ENCODE measurements at places on chromosomes 6 and 20.
A peak's percentile ranks its signal among the peaks of the same experiment; 100 is the strongest.

DNA sequence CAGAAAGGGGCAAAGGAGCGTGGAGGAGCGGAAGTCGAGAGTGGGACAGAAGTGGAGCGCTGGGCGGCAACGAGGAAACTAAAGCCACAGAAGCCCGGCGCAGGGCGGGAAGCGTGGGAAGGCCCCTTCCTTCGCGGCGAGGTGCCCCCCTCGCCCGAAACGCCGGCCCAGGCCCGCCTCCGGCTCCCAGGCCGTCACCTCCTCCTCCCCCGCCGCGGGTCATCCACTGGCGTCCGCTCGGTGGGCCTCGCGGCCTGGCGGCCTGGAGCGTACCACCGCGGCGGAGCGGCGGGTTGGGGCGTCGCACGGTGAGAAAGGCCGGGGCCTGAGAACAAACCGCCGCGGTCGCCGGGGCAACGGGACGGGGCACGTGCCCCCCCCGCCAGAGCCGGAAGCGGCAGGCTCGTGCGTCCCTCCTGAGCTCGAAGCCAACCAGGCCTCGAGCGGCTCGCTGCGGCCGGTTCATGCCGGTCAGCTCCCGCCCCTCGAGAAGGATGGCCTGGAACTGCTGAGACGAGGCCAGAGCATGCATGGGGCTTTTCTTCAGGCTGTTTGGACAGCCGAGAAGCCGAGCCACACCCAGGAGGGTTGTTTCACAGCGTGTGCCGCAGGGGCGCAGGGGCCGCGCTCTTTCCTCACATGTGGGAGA is at the start of gene TCP11:
Gene TCP11, minus strand, starts transcription at position 333 of the 649 bp plus-strand sequence. CDS start 469 bp downstream, outside the sequence.
- no peak for DNase-seq

DNA sequence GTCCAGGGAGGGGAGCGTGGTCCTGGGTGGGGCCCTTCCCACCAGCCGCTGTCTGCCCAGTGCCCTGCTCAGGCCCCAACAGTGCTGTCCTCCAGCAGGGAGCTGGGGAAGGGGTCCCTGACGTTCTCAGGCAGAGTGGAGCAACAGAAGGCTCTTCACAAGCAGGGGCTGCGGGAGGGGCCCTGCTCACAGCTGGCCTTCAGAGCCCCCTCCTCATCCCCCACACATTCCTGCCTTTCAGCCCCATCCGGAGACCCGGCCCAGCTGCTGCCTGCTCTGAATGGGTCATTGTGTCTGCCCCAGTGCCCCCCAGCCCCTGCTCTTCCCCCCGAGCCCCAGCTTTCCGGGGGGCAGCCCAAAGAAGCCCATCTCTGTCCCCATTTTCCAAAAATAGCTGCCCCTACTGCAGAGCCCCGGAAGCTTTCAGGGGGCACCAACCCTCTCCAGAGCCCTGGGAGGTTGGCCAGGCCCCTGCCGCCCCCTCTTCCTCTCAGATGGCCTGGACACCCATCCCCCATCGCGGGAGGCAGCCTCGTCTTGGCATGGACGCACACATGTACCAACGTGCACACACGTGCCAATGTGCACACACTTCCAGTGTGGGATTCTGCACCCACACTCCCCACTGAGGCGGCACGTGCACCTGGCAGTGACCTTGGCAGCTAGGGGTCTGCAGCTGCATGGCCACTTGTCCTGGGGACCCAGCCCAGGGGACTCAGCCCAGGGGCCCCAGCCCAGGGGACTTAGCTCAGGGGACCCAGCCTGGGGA is 3.7 kb downstream of the COL20A1 start:
- DNase-seq = no peak

- DNase-seq = no peak
Observed at GRCh38 chr6:46789434-46790354, 3.5 kb upstream of the MEP1A start.

DNA sequence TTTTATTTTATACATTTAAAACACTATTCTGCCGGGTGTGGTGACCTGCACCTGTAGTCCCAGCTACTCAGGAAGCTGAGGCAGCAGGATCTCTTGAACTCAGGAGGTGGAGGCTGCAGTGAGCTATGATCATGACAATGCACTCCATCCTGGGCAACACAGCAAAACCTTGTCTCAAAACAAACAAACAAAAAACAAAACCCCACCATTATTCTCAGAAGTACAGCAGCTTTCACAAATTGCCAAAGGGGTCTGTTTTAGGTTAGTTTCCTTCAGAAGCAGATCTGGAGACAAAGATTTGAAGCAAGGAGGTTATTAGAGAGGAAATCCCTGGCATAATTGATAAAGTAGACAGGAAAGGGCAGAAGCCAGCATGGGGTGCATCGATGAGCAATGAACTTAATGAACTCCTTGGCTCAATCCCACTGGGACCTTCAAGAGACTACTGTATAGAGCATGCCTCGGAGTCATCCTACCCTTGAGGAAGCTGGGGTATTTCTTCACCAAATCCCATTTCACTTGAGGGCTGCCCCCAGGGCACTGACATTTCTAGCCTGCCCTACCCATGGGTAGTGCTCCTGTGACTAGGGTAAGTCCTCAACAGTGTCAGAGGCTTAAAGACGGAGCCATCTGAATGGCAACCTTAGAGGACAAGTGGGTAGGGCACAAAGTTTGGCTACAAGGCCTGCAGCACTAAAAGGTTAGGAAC is 43.2 kb upstream of the DDR1 start:
- DNase-seq = no peak

DNA sequence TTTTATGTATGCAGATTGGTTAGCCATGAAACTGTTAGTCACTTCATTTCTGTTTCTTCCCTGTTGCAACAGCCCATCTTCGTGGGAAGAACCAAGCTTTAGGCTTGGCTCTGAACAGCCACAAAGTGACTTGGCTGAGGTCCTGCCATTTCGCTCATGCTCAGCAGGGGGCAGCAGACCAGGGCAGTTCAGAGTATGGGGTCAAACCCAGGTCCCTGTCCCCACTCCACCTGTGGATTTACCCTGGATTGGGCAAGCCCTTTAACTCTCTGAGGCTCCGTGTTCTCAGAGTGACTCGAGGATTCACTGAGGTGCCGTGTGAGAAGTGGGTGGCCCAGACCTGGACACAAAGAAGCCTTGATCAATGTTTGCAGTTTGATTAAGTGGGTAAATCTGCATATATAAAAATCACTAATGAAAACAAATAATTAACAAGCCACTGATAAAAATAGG is 19.8 kb upstream of the MAP1LC3A start:
- no peak for DNase-seq

DNA sequence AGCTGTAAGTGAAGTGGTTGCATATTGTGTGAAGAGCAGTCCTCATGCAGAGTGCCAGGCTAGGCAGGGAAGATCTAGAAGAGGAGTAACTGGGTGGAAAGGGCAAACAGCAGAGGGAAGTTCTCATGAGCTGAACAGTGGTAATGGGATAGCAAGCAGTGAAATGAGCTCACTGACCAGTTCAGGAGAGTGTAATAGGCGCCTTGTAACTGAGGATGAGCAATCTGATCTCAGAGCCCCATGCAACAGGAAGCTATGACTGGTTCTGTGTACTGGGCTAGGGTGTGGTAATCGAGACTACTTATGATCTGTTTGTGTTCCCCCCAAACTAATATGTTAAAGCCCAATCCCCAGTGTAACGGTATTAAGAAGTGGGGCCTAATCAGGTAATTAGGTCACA is 98.6 kb downstream of the RFX6 start:
- no peak for DNase-seq

GRCh38 chr6:101640131-101640530 is 246.6 kb downstream of the GRIK2 start:
- no peak for DNase-seq

GRCh38 chr6:44268095-44268628 is 2.1 kb upstream of the TMEM151B start:
- DNase-seq = peak; percentile 37

GRCh38 chr6:106609699-106610098 is 19.6 kb downstream of the RTN4IP1 start:
- DNase-seq = no peak

GRCh38 chr20:13665709-13666395 is 27.1 kb upstream of the TASP1 start:
- DNase-seq = no peak

DNA sequence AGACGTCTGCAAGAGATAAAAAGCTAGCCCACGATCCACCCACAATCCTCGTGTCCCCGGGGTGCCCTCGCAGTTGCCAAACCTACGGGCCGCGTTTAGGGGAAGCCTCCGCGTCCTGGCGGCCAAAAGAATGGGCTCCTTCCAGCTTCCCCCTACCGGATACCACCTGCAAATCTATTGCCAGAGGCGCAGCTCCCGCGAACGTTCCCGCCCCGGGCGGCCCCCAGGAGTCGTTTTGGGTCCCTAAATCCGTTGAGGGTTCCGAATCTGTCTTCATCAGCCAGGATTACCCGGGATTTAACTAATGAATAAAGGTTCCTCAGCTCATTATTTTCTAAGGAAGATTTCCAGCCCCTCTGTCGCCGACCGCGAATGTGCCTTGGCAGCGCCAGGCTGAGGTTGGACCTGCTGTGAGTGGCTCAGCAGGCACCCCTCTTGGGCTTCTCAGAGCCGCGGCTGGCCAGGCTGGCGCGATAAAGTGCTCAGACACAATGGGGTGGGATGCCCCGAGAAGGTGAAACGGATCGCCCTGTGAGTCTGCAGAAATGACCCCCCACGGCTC is 2.8 kb upstream of the VSX1 start:
- no peak for DNase-seq

GRCh38 chr6:155429321-155429893 is 26.2 kb downstream of the NOX3 start:
- no peak for DNase-seq

GRCh38 chr6:122151066-122151465 is 248.4 kb upstream of the HSF2 start:
- no peak for DNase-seq

- DNase-seq = no peak
Observed at GRCh38 chr6:31394381-31394780, 9.0 kb upstream of the MICA start.

DNA sequence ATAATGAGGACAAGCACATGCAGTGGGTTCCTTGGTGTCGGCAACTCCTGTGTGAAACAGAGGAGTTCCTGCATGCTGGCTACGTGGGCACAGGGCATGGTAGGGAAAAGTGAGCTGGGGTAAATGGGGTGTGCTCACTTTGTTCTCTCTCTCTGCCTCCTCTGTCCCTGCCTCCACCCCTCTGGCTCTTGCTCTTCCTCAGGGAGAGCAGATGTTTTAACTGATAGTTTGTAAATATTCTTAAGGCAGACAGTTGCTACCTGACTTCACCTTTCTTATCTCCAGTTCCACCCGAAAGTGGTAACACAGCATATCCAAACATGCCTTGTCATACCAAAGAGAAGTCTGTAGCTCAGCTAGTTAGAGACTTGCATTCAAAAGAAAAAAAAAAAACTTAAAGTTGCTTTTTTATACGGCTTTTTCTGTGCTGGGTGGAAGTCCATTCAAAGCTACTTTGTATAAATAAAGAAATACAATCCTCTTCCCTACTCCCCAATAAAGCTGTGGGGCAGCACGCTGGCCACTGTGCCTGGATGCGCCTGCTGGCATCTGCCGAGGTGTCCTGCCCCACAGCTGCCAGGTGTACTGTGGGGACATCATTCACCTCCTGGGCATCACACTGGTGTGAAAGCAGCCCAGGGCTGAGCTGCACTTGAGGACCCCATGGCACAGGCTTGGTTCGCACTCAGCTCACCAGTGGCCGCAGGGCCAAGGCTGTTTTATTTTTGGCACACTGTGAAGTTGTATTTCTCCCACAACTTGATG is 93.6 kb downstream of the FOXC1 start:
- DNase-seq = no peak

DNA sequence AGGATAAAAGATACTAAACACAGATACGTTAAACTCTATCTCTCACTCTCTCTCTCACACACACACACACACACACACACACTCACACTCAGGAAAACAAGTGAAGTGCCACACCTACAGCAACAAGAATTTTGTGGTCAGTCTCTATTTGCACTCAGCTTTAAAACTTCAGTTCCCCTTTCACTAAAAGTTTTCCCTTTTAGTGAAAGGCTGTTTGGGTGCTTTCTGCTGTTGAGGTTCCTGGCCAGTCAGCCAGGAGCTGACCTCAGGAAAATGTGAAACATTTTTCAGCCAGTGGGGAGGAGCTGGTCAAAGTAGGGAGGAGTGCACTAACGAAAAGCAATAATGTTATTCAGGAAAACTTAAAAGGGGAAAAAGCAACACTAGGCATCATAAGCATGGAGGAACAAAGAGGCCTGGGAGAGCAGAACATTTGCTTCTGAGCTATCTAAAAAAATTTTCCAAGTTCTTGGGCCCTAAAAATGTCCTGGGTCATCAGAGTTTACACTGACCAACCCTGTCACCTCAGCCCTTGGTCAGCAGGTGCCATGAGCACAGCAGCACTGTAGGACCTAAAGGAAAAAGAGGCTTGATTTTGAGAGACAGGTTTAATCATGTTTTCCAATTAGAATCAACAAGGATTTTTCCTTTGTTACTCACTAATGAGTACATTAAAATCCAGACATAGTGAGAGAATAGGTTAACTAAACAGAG is 30.7 kb upstream of the NT5E start:
- DNase-seq = no peak

- DNase-seq = no peak
Observed at GRCh38 chr20:33796263-33796906, 14.8 kb upstream of the CHMP4B start.

DNA sequence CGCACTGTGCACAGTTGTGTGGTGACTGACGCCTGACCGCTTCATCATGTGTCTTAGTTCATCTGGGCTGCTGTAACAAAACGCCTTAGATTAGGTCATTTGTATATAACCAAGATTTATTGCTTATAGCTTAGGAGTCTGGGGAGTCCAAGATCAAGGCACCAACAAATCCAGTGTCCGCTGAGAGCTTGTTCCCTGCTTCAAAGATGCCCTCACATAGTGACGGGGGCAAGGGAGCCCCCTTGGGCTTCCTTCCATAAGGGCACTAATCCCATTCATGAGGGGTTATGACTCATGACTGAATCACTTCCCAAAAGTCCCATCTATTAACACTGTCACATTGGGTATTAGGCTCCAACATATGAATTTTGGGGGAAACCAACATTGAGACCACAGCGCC is 34.6 kb downstream of the CYP24A1 start:
- no peak for DNase-seq

GRCh38 chr20:3109350-3110302 is 25.1 kb upstream of the AVP start:
- no peak for DNase-seq

DNA sequence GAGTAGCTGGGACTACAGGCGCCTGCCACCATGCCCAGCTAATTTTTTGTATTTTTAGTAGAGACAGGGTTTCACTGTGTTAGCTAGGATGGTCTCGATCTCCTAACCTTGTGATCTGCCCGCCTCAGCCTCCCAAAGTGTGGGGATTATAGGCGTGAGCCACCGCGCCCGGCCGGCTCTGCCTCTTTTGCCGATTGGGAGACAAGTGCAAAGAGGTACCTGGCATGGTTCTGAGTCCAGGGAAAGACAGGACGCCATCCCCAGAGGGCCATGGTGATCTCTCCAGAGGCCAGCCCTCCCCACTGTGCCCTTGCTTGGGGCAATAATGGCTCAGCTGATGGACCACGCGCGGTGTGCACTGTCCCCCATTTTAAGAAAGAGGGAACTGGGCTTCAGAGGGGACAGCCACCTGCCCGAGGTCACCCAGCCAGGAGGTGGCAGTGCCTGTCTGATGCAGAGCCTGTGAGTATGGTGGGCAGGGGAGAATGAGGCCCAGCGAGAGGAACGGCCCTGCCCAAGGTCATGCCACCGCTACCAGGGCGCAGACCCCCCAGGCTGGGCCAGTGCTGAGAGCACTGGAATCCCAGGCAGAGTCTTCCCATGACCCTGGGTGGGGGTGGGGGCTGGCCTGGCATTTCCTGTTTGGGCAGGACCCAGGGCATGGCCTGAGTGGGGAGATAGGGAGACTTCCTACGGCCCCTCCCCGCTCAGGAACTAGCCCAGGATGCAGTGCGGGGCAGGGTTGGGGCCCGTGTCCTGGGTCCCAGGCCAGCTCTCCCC is 61.0 kb downstream of the SNAI1 start:
- no peak for DNase-seq
